ENCODE measurements at places on chromosomes 3 and 15. TPM values are rescaled to one million over a fixed set of nuclear protein-coding genes. Genes with fewer than 3 reads are reported as not detected.

The APOD gene
- 15.6 TPM for total RNA-seq

The GRAMD2A gene
- 4.0 TPM for total RNA-seq

The HYKK gene
- 5.3 TPM for total RNA-seq

The RYR3 gene
- total RNA-seq = 0.71 TPM

The PLCL2 gene
- 7.9 TPM for total RNA-seq

The CCDC33 gene
- total RNA-seq = 12.1 TPM

The SLC25A38 gene
- total RNA-seq = 26.7 TPM

DNA sequence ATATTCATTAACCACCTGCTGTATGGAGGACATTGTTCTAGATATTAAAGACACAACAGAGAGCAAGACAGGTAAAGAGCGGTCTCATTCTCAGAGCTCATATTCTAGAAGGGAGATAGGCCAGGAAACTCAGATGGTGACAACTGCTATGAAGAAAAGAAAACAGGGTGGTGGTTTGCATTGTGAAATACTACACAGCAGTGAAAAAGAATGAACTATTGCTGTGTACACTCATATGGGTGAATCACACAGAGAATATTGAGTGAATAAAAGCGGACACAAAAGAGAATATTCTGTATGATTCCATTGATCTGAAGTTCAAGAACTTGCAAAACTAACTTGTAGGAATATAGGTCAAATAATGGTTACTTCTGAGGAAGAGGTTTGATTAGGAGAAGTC lies 76.7 kb downstream of the TOP2B start:
- peaks cover 13% of the 10 kb centered on the region for H3K4me1 ChIP-seq
- H3K27me3 ChIP-seq = no peaks in the 10 kb centered on the region
- DNase-seq = no peak
- peaks cover 12% of the 10 kb centered on the region for H3K36me3 ChIP-seq
- H3K27ac ChIP-seq = no peak overlapping the region

DNA sequence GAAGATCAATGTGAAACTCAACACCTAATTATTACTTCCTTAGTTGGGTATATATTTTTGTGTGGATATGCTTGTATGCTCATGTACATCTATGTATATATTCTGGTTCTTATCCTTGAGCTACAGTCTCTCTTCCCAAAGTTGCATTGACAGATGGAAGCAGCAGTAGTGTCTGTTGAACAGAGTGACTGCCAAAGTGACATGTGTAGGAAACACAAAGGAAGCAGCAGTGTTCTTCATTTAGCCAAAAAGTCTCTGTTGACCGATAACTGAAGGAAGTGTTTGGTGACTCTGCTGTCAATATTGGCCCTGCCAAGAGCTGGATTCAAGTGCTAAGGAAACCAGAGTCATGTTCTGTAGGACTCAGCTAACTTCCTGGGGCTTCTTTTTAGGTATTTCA lies 123.8 kb downstream of the C3orf70 start:
- peaks cover 6% of the 10 kb centered on the region for H3K36me3 ChIP-seq
- no peak overlapping the region for H3K27ac ChIP-seq
- no peaks in the 10 kb centered on the region for H3K4me1 ChIP-seq

GRCh38 chr3:97822359-97822775 lies 556 bp downstream of the CRYBG3 start:
- no peaks in the 10 kb centered on the region for H3K36me3 ChIP-seq
- DNase-seq = peak; percentile 61
- H3K4me1 ChIP-seq = peaks cover 15% of the 10 kb centered on the region

DNA sequence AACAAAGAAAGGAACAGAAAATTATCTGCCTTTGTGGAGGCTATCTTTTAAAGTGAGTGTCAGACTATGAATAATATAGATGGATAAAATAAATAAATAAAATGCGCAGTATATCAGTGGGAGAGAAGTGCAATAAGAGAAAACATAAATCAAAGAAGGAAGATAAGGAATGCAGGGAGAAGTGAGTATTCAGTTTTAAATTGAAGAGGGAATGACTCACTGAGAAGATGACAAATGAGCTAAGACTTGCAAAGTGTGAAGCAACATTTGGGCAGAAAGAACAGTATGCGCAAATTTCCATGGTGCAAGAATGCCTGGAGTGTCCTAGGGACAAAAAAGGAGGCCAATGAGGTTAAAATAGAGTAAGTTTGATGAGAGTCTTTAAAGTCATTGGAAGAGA lies 1300.1 kb upstream of the ALCAM start:
- peak; percentile 6 for DNase-seq
- H3K27me3 ChIP-seq = no peaks in the 10 kb centered on the region
- H3K27ac ChIP-seq = no peak overlapping the region
- no peaks in the 10 kb centered on the region for H3K4me1 ChIP-seq
- no peaks in the 10 kb centered on the region for H3K36me3 ChIP-seq

DNA sequence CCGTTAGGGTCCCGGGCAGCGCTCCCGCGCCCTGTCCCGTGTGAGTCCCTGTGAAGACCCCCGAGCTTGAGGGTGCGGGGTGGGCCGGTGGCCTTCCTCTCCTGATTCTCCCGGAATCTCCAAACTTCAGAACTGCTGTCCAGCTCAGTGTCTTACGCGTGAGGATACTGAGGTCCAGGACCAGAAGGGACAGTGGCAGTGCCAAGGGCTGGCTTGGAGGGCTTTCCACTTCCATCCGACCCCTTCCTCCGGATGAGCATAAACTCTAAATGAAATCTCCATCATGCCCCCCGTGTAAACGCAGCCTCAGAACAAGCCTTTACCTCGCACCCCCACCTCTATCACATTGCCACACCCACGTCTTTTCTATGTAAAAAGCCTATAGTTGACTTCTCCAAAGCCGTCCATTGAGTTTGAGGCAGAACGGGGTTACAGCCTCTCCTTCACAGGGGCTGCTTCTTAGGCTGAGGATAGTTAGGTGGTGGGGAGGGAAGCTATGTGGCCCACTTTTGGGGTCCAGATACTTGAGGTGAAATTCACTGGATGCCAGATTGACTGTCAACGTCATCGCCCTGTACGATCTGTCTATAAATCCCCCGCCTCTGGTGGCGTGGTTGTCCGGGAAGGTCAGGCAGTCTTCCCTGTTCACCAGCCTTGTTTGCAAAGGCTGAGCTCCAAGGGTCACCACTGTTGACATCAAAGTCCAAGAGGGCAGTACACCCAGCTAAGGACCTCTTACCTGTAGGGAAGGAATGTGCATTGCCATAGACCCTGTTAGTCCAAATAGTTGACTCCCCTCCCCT lies 1.1 kb downstream of the EDEM1 start:
- H3K27ac ChIP-seq = peak overlapping the region; percentile 98
- H3K4me1 ChIP-seq = peaks cover 6% of the 10 kb centered on the region
- H3K4me3 ChIP-seq = peak overlapping the region; percentile 88
- H3K36me3 ChIP-seq = no peaks in the 10 kb centered on the region
- no peaks in the 10 kb centered on the region for H3K27me3 ChIP-seq
- peak; percentile 57 for DNase-seq

GRCh38 chr3:109021556-109021955 lies 67.9 kb upstream of the GUCA1C start:
- no peak overlapping the region for H3K4me3 ChIP-seq
- no peaks in the 10 kb centered on the region for H3K36me3 ChIP-seq
- DNase-seq = no peak
- H3K27me3 ChIP-seq = no peaks in the 10 kb centered on the region
- H3K4me1 ChIP-seq = peaks cover 1% of the 10 kb centered on the region

DNA sequence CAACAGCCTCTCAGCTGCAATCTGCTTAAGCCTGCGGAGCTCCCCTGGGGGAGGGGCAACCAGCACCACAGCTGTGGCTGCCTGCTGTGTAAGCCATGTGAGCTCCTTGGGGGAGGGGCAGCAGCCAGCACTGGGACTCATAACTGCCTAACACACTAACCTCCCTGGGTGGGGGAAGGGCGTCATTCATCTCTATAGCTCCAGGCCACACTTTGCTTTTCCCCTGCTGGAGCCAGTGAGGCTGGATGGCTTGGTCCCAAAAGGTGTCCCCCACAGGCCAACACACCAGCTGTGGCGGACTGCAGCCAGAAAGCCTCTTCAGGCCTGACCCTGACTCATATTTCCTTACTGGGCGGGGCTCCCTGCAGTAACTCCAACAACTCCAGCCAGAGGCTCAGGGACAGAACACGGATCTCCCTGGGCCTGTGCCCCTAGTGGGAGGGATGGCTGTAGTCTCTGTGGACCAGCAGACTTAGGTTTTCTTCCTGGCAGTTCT lies 129.8 kb downstream of the PPM1L start:
- H3K36me3 ChIP-seq = no peaks in the 10 kb centered on the region
- H3K4me3 ChIP-seq = no peak overlapping the region
- no peak overlapping the region for H3K27ac ChIP-seq
- H3K27me3 ChIP-seq = no peaks in the 10 kb centered on the region
- peak; percentile 90 for DNase-seq
- H3K4me1 ChIP-seq = no peaks in the 10 kb centered on the region

- no peak overlapping the region for H3K4me3 ChIP-seq
- DNase-seq = no peak
- H3K27me3 ChIP-seq = no peaks in the 10 kb centered on the region
- no peak overlapping the region for H3K27ac ChIP-seq
- H3K36me3 ChIP-seq = no peaks in the 10 kb centered on the region
Observed at GRCh38 chr3:72489901-72490300, 358.3 kb downstream of the SHQ1 start.

- H3K36me3 ChIP-seq = peaks cover 35% of the 10 kb centered on the region
- H3K4me3 ChIP-seq = no peak overlapping the region
- no peak for DNase-seq
- no peak overlapping the region for H3K27ac ChIP-seq
- no peaks in the 10 kb centered on the region for H3K4me1 ChIP-seq
Observed at GRCh38 chr3:197286678-197287077, 11.7 kb downstream of the DLG1 start.

DNA sequence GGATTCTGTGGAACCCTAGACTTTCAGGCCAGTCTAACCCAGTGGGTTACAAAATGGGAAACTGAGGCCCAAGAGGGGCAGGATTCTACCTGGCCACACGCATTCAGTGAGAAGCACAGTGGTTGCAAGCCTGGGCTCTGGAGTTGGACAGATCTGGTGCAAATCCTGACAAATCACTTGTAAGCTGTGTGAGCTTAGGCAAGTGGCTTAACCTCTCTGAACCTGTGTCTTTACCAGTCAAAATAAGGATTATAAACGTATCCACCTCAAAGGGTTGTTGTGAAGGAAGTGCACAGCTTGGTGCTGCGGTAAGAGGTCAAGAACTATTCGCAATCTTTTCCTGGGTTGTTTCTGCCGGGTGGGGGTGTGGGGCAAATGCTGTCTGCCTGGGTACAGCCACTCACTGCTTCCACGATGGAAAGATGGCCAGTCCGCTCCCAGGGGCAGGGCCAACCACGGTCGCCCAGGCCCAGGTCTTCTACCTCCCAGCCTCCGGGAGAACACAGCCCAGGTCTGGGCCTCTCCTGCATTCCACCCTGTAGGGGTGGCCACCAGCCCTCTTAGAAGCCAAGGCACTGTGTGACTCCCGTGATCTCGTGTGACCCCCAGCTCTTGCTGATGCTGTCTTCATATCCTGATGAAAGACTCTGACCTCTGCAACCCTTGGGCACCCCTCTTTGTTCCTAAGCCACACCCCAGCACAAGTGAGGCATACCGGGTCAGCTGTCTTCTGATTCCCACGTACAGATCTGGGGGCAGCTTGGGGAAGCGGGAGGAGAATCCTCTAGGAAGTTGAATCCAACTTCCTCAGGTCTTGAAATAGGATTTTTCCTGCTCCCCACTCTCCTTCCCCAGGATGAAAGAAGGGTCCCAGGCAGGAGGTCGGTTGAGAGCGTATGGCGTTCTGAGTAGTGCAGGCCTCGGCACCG lies 1.5 kb downstream of the CHRNA3 start:
- H3K4me3 ChIP-seq = no peak overlapping the region
- H3K27me3 ChIP-seq = peaks cover 41% of the 10 kb centered on the region
- no peaks in the 10 kb centered on the region for H3K36me3 ChIP-seq
- H3K27ac ChIP-seq = no peak overlapping the region
- peaks cover 3% of the 10 kb centered on the region for H3K4me1 ChIP-seq

DNA sequence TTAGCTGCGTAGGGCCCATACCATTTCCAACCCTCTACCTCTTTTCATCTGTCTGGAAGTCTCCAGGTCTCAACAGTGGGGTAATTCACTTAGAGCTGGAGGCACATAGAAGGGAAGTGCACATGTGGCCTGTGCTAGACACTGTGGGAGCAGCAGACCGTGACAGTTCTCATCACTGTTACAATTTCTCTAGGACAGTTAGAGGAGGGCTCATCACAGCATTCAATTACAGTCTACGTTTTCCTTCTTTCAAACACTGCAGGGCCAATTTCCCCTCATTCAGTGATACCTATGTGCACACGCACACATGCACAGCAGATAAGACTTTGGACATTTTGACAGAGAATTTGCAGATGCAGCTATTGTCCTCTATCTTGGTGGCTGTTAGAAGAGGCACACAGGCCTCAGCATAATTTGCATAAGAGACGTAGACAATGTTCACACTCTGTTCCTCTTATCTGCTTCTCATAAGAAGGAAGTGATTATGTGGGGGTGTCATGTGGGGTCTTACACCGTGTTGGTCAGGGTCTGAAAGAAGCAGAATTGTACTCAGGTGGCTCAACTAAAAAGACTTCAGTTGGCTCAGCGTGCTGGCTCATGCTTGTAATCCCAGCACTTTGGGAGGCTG lies 12.6 kb upstream of the HRG start:
- no peaks in the 10 kb centered on the region for H3K4me1 ChIP-seq
- no peaks in the 10 kb centered on the region for H3K27me3 ChIP-seq
- no peak overlapping the region for H3K27ac ChIP-seq
- no peaks in the 10 kb centered on the region for H3K36me3 ChIP-seq
- H3K4me3 ChIP-seq = no peak overlapping the region

GRCh38 chr3:72678380-72678779 lies 169.9 kb downstream of the SHQ1 start:
- no peak for DNase-seq
- H3K4me3 ChIP-seq = no peak overlapping the region
- H3K27ac ChIP-seq = no peak overlapping the region
- H3K4me1 ChIP-seq = no peaks in the 10 kb centered on the region

- no peak overlapping the region for H3K27ac ChIP-seq
- DNase-seq = no peak
- H3K4me3 ChIP-seq = no peak overlapping the region
- no peaks in the 10 kb centered on the region for H3K36me3 ChIP-seq
- peaks cover 21% of the 10 kb centered on the region for H3K27me3 ChIP-seq
Observed at GRCh38 chr3:147358144-147358992, 48.0 kb downstream of the ZIC4 start.

DNA sequence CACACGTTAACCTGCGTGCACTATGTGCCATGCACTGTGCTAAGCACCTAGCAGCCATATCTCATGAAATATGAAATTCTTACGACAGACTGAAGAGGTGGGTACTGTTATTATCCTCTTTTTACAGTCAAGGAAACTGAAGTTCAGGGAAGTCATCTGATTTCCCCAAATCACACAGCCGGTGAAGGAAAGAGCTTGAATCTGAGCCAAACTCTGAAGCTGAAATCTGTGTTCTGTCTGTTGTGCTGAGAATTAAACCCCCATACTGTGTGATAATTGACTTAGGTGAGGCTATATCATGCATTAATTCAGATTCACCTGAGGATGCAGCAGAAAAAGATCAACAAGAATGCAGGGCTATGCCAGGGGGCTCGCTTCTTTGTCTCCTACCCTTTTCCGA lies 475 bp downstream of the FAM107A start:
- peak overlapping the region; percentile 77 for H3K27ac ChIP-seq
- H3K4me3 ChIP-seq = peak overlapping the region; percentile 47
- H3K27me3 ChIP-seq = no peaks in the 10 kb centered on the region
- peaks cover 2% of the 10 kb centered on the region for H3K36me3 ChIP-seq

Measured in lung (tissue), 17 donors.